Activated naive CD4-positive, alpha-beta T cell treated with anti-CD3 and anti-CD28 coated beads, Interleukin-2, amount 50 U/mL, for 72 hours (primary cell): ENCODE measurements at places on chromosomes 11 and 22. TPM values are rescaled to one million over a fixed set of nuclear protein-coding genes. Genes with fewer than 3 reads are reported as not detected.

The RFPL2 gene
- not detected for total RNA-seq

DNA sequence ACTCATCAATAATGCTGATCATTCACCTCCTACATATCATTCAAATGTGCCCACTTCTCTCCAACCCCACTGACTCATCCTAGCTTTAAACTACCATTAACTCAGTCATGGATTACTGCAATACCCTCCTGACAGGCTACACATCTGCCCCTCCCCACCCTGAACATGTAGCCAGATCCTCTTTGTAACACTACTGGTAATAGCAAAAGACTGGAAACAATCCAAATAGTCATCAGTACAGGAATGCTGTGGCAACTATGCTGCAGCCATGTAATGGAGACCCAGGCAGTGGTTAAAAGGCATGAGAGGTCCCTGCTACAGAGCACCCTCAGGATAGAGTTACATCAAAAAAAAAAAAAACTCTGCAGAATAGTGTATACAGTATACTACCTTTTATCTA lies 16.6 kb downstream of the SLC43A3 start:
- DNase-seq = no peak

DNA sequence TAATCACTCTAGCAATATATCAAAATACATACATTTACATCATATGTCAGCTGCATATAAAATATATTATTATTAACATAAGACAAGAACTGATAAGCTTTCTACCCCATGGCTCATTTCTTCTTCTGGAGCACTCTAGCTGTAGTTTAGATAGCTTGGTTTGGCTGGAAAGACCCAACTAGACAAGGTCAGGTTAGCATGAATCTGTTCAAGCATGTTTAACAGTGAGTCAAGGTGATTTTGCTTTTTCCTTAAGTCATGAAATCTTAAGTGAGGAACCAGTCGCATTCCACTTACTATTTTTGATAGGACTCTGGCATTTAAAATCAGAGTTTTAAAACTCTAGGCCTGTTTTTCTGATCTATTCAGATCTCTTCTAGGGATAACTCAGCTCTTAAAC lies 157.0 kb upstream of the PDGFD start:
- DNase-seq = no peak

GRCh38 chr11:59173080-59173963 lies 1.4 kb downstream of the DTX4 start:
- DNase-seq = no peak

GRCh38 chr22:27438271-27438980 lies 363.1 kb downstream of the MN1 start:
- no peak for DNase-seq

The MMP12 gene
- total RNA-seq = not detected

The GNAZ gene
- 0.61 TPM for total RNA-seq

The SERPIND1 gene
- not detected for total RNA-seq

DNA sequence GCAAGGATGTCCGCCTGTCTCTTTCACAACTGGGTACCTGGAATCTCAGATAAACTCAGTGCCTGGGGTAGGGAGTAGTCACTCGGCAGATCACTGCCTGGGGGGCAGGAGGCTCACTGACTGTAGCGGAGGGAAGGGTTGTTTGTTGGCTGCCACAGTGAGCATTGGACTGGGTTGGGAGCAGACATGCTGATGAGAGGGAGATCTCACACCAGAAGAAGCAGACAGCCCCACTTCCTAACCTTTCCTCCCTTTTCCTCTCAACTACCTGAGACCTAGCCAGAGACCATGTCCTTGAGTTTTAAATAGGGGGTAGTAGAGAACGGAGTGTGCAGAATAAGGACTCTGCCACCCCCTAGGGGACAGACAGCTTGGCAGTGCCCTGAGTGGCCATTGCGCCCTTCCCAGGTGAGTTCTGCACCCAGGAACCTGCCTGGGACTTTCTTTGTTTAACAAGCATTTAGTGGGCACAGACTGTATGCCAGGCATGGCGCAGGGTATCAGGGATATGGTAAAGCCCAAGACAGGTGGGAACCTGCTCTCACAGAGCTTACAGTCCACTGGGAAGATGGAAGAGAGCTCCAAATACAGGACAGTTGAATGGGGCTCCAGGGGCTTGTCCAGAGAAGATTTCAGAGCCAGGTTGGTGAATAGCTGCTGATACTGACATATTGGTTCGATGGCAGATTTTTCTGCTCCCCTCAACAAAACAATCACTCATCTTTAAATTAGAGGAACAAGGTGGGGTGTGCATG lies 115.7 kb upstream of the NNMT start:
- no peak for DNase-seq

The KCNC1 gene
- total RNA-seq = not detected

DNA sequence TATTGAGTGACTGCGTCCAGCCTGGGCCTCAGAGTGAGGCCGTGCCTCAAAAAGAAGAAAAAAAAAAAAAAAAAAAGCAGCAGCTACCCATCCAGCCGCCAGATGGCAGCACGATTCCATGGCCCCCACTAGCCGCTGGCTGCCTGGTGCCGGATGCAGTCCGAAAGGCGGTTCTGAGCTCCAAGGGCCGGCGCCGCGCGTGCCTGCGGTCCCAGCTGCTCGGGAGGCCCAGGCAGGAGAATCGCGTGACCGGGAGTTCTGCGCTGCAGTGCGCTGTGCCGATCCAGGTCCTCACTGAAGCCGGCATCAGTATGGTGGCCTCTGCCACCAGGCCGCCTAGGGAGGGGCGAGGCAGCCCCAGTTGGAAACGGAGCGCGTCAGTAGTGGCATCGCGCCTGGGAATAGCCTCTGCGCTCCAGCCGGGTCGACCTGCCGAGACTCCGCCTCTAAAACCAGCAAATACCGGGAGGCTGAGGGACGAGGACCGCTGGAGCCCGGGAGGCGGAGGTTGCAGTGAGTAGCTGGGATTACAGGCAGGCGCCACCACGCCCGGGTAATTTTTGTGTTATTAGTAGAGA lies 19.3 kb downstream of the SCARF2 start:
- peak; percentile 69 for DNase-seq

The PLA2G6 gene
- 74.3 TPM for total RNA-seq

The CDC42EP2 gene
- total RNA-seq = 3.9 TPM

DNA sequence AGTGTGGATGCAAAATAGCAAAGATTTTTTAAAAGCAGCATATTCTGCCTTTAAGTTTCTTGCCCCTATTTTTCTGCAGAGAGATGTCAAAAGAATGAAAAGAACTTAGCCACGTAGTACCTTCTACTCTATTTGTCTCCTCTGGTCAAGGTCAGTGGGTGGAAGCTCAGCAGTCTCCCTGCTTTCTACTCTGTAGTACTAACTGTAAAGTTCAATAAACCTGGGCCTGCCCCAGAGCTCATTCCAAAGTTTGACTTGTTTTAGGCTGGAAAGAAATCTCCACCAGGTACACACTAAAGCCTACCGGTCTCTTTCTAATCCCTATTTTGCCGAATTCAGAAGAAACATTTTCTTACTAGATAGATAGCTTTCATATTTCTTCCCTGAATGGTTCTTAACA lies 247.9 kb upstream of the ARHGAP20 start:
- no peak for DNase-seq

The FTH1 gene
- 1,113 TPM for total RNA-seq

DNA sequence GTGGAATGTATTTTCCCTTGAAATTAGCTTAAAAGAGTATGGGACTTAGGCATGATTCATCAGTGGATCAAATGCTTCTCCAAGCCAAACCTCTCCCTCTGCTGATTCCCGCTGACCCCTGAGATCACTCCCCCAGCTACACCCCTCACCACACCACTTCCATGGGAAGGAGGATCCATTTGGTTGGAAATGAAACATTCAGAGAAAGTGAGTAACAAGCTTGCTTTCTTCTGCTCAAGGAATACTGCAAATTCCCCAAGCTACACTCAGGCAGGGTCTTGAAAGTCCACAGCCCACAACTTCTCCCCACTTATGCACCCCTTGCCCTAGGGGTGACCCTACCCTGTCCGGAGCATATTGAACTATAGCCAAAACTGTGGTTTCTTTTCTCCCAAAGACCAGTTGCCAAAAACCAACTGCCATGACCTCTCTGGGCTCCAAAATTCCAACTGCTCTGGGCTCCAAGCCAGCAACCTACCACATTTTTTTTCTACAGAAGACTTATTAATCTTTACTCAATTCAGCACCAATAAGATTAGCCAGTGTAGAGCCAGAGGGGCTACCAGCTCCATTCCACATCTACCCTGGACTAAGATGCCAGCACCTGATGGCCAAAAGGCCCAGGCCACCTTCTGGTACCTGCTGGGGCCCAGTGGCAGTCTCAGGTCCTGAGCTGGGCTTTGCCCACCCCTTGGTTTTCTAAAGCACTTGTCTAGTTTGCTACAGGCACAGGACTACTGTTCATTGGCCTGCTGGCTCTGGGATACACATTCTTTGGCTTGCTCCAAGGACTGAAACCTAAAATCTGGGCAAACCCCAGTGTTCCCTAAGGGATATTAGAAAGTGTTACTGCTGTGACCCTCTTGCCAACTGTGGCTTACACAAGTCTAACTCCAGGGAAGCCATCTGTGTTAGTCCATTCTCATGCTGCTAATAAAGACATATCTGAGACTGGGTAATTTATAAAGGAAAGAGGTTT lies 101.1 kb downstream of the MICAL3 start:
- peak; percentile 20 for DNase-seq

DNA sequence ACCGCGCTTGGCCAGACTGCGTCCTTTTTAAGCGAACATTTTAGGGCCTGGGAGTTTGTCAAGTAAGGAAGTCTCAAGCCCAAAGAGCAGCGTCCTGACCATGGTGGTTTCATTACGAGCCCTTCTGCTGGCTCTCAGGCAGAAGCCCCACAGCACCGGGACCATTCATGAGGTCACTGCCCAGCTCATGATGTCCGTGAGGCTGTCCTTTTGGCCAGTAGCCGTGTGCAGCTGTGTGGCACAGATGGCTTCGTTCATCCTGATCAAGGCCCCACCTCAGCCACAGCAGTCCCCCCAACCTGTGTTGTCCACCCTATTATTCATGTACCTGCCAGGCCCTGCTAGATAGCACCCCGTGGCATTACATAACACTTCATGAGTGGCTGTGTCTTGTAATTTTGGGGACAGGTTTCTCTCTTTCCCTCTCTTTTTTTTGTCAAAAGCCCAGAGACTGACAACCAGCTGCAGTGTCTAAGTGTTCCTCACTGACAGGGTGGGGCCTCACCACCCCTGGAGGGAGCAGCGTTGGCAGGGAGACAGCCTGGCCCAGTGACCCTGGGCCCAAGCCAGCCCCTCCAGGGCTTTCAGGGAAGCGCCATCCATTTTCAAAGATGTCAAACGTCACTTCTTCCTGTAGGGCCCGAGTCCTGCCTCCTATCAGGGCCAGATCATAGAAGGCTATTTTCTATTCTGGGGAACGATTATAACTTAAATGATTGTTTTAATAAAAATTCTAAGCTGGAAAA lies 21.8 kb upstream of the CABP7 start:
- no peak for DNase-seq
